A549 treated with Mapracorat at 1 μM for 4 hours (cell line): ENCODE measurements at places on chromosomes 5 and 9. TPM values are rescaled to one million over a fixed set of nuclear protein-coding genes. Genes with fewer than 3 reads are reported as not detected.

SLC6A19 gene
- total RNA-seq = 0.13 to 0.22 TPM (median 0.19 TPM) in 5 replicates

PTCH1 gene
- total RNA-seq = 1.7 to 3.5 TPM (median 2.9 TPM) in 5 replicates

PLAC8L1 gene
- total RNA-seq = not detected in 5 replicates

OR1B1 gene
- not detected in 5 replicates for total RNA-seq

ARL14EPL gene
- total RNA-seq = 0.13 to 0.48 TPM (median 0.19 TPM) in 5 replicates

ELOVL7 gene
- total RNA-seq = 8.7 to 12.5 TPM (median 10.8 TPM) in 5 replicates

GPR151 gene
- total RNA-seq = not detected in 5 replicates

SPINK7 gene
- not detected in 5 replicates for total RNA-seq

SH2D3C gene
- 0.06 to 0.15 TPM (median 0.09 TPM) in 5 replicates for total RNA-seq

ABO gene
- not detected in 5 replicates for total RNA-seq

SLC36A3 gene
- total RNA-seq = not detected in 5 replicates

MSX2 gene
- total RNA-seq = 3.2 to 4.6 TPM (median 4.2 TPM) in 5 replicates

FOCAD gene
- 14.4 to 17.3 TPM (median 16.2 TPM) in 5 replicates for total RNA-seq

GABRA6 gene
- total RNA-seq = not detected in 5 replicates

PCDHB8 gene
- 0.19 to 0.42 TPM (median 0.22 TPM) in 5 replicates for total RNA-seq

PLEKHG4B gene
- total RNA-seq = 0.88 to 1.7 TPM (median 1.4 TPM) in 5 replicates

PRRT1B gene
- total RNA-seq = 0.20 to 0.60 TPM (median 0.35 TPM) in 5 replicates

ZFP2 gene
- 0.08 TPM in 1 of 5 replicates, not detected in the others for total RNA-seq

CRHBP gene
- 0.13 TPM in 1 of 5 replicates, not detected in the others for total RNA-seq

UBE2R2 gene
- 42.7 to 46.7 TPM (median 45.4 TPM) in 5 replicates for total RNA-seq

CDC20B gene
- total RNA-seq = 0.07 to 0.09 TPM (median 0.09 TPM) in 4 of 5 replicates, not detected in the other

SPARC gene
- 15.1 to 25.0 TPM (median 18.8 TPM) in 5 replicates for total RNA-seq

CARTPT gene
- total RNA-seq = not detected in 5 replicates

OGN gene
- not detected in 5 replicates for total RNA-seq

TMOD1 gene
- total RNA-seq = 1.7 to 2.1 TPM (median 2.0 TPM) in 5 replicates

POLE3 gene
- total RNA-seq = 99.2 to 118 TPM (median 108 TPM) in 5 replicates
